ENCODE measurements at places on chromosomes 3 and 15. TPM values are rescaled to one million over a fixed set of nuclear protein-coding genes. Genes with fewer than 3 reads are reported as not detected.
A peak's percentile ranks its signal among the peaks of the same experiment; 100 is the strongest.

DNA sequence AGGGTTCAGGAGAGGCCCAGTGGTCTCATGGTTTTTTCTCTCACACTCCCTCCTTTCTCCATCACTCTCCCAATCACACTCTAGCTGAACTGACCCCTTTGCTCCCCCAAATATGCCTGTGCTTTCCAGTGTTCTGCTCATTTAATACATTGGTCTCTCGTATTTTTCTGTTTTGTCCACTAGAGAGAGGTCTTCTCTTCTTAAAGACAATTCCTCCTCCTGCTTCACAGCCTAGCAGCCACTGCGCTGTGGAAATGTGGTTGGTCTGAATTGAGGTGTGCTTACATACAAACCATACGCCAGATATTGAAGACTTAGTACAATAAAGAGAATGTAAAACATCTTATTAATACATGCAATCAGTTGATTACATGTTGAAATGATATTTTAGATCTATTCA is 60.6 kb upstream of the XCR1 start:
- no peak for DNase-seq

- DNase-seq = no peak
Measured at GRCh38 chr15:78032671-78033070, 44.8 kb downstream of the TBC1D2B start.

- DNase-seq = no peak
Measured at GRCh38 chr15:62565634-62566026, 400.5 kb upstream of the C2CD4B start.

DNA sequence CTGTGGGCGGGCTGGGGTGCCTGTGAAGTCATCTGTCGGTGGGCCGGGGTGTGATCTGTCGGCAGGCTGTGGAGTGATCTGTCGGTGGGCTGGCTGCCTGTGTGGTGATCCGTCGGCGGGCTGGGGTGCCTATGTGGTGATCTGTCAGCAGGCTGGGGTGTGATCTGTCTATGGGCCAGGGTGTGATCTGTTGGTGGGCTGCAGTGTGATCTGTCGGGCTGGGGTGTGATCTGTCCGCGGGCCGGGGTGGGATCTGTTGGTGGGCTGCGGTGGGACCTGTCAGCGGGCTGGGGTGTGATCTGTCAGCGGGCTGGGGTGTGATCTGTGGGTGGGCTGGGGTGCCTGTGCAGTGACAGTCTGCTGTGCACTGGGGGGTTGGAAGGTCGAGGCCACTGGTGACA is 204.5 kb downstream of the XXYLT1 start:
- DNase-seq = no peak

DNA sequence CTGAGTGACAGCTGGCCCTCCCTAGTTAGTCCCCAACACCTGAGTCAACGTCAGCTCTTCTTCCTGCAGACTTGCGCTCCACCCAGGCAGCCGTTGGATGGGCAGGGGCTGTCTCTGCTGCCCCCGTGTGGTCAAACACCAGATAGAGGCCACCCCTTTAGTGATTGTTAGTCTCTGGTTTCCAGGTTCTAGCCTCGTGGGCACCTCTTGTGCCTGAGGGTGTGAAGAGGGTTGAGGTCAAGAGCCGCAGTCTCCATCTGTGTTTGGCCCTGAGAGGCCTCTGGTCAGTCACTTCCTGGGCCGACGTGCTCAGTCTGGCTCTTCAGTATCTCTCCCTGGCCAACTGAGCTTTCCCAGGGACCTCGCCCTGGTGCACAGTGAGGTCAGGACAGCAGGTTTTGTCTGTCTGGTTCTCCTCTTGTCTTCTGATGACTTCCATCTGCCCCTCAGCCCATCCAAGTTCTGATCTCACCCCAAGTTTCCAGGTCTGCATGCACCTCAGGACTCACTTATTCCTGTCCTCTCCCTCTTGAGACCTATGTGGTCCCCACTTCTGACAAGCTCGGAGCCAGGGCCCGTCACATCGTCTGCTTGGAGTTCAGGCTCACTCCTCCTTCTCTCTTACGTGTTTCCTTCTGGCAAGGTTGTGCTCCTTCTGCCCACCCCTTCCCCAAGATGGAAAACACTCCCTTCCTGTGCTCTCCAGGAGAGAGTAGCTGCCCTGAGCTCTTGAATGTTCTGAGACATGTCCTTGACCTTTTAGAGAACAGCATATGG is 20.9 kb downstream of the CD276 start:
- peak; percentile 37 for DNase-seq

GRCh38 chr3:16171009-16171408 is 3.5 kb upstream of the GALNT15 start:
- DNase-seq = no peak

- no peak for DNase-seq
Measured at GRCh38 chr3:120684896-120685295, 2.9 kb upstream of the HGD start.

DNA sequence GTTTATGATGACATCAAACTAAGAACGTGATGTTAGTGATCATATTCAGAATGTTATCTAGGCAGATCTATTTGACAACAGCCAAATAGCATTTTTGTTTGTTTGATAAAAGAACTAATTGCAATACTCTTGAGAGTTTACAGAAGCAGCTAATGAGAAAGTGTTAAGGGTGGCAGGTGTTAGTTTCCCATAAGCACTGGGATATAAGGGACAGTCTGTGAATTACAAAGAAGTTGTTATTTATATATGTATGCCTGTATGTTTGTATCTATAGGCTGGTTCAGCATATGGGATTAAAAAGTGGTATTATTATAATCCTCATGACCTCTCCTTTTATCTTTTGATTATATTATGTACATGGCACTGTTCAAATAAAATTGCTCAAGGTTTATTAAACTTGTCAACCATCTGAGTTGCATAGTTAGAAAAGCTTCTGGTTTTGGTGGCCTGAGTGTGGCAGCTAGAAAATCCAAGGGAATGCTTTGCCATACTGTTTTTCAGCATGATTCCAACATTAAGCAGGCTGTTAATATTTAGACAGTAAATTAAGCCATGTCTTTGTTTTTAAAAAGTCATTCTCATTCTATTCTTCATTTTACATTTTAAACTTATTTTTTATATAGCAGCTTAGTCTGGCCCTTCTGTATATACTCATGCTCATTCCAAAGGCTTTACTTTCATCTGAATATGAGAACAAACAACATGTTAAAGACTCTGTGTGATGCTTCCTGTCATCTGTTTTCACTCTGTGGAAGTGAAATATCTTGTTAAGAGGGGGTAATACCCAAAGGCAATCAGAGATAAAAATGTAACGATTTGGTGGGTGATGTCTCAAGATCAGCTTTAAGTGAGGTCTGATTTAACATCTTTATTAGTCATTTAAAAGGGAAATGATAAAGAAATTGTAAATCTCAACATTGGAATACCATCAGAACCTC is 13.1 kb downstream of the ROBO2 start:
- no peak for DNase-seq

LRRN1 gene
- total RNA-seq = 0.81 TPM
